ENCODE measurements at places on chromosomes 5 and 9.

GRCh38 chr5:112772124-112772523 lies 34.4 kb downstream of the APC start:
- no peak for DNase-seq

GRCh38 chr5:158177146-158177545 lies 318.2 kb upstream of the CLINT1 start:
- no peak for DNase-seq

DNA sequence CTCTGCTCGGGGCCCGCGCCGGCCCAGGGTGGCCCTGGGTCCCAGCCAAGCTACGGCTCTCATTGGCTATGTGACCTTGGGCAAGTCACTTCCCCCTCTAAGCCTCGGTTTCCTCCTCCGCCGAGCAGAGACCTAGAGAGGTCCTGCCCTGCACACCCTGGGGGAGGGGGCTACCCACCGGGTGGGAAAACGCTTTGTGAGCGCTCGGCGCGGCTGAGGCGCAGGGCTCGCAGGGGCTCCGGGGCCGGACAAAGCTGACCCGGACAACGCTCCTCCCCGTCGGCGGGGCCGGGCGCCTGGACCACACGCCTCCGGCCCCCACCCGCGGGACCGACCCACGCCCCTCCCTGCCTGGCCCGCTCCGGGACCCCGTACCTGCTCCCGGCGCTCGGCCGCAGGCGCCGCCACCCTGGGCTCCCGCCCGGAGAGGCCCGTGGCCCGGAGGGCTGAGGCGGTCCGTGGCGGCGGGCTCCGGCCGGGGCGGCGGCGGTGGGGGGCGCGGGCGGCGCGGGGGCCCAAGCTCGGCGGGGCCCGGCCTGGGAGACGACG lies 85.7 kb upstream of the MELK start:
- DNase-seq = peak; percentile 52

DNA sequence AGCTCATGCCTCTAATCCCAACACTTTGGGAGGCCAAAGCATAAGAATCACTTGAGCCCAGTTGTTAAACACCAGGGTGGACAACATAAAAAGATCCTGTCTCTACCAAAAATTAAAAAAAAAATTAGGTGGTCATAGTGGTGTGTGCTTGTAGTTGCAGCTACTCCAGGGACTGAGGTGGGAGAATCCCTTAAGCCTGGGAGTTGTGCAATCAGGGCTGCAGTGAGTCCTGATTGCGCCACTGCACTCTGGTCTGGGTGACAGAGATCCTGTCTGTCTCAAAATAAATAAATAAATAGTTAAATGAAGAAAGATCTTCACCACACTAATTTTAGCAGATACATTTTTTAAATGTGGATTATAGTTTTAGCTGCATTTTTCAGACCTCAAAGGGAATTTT lies 433.2 kb downstream of the MAT2B start:
- DNase-seq = no peak

DNA sequence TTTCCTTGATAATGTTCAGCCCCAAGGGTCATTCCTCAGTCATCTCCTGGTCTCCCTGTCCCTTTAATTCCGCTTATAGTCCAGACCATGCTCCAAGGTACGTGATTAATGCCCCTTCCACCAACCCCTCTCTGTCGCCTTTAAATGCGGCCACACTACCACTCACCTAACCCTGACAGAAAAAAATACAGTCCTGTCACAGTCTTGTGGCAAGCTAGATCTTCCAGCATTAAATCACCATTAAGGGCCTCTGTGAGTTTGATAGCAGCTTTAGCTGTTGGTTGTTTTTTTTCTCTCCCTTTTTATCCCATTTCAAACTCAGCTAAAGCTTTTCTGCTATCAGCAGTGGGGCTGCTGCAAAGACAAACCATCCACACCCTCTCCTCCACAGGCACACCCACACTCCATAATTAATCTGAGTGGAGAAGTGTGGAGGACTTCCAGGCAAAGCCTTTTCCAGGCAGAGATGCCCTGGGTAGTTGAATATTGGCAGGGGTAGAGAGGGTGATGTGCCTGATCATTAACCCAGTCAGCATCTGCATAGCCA lies 522.7 kb upstream of the CLINT1 start:
- no peak for DNase-seq

DNA sequence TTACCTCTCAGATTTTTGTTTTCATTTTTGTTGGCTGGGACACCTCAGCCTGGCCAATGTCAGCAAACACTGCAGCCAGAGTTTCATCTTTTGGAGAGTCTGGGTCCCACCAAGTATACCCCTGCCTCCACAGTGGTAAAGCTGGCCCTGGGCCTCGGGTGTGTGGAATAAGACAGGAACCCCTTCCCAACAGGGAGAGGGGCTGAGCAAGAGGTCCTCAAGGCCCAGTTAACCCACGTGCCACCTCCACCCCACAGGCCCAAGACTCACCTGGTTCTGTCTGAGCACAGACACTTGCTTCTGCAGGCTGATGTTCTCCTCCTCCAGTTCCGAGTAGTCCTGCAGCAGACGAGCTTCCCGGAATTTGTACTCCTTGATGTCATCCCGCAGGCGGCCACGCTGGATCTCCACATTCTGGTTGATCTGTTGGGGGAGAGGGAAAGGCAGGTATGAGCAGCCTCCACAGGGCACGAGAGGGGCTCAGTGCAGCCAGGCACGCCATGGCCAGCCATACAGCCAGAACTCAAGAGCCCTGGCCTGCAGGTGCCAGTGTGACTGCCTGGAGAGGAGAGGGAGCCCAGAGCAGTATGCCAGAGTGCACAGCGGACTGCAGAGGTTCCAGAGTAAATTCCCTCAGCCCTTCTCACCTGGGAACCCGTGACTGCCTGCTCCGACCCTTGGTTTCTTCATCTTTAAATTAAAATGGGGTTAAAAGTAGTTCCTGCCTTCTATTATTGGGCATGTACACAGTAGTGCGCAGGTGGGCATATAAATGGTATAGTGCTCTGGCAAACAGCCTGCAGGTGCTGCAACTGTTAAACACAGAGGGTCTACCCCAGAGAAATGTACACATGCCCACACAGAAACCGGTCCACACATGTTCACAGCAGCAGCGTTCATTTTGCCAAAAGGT lies 42.0 kb downstream of the BICD2 start:
- DNase-seq = no peak

- no peak for DNase-seq
Observed at GRCh38 chr5:103234239-103234975, 24.2 kb upstream of the MACIR start.

DNA sequence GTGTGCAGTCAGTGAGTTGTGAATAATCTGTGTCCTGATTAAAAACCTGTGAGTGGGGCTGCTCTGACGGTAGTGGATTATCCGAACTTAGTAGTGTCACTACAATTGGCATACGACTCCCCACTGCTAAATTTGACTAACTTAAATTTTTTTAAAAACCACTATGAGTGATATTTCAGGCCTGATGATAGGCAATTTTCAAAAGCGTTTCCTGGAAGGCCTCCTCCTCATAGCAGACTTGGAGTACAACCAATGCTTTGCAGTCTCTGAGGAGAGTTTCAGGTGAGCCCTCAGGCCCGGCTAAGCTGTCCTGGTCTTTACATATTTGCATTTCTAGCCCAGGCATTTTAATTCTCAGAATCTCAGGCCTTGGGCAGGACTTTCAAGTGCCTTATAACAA lies 10.8 kb downstream of the BTNL8 start:
- no peak for DNase-seq

GRCh38 chr5:82987188-82987587 lies 90.0 kb downstream of the TMEM167A start:
- DNase-seq = no peak

GRCh38 chr9:16680541-16680940 lies 189.9 kb downstream of the BNC2 start:
- no peak for DNase-seq

GRCh38 chr5:153546566-153546965 lies 56.1 kb downstream of the GRIA1 start:
- DNase-seq = no peak

DNA sequence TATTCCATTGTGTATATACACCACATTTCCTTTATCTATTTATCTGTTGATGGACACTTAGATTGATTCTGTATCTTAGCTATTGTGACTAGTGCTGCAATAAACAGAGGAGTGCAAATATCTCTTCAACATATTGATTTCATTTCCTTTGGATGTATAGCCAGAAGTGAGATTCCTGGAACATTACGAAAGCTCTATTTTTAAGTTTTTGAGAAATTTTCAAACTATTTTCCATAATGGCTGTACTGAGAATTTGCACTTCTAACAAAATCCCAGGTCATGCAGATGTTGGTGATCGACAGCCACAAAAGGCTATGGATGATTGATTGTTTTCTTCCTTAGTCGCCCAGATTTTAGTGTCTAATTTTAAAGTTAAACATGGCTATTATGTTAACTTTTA lies 132.7 kb upstream of the MTAP start:
- DNase-seq = no peak

DNA sequence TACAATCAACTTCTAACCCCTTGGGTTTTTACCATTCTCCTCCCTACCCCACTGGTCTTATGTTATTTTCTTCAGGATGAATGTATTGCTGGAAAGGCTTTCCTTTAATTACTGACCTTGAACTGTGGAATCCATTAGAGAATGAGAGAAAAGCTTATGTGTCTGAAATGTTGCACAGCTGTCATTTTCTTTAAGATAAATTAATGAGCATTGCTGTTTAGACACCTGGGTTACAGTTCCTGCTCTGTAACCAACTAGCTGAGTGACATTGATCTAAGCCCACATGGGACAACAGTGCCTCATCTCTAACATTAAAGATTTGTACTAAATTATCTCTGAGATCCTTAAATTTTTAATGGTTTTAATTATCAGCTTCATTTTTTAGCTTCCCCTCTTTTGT lies 507.0 kb downstream of the TAF11L14 start:
- no peak for DNase-seq

- no peak for DNase-seq
Observed at GRCh38 chr9:7790022-7790818, 9.4 kb downstream of the DMAC1 start.

- DNase-seq = peak; percentile 81
Observed at GRCh38 chr5:180007582-180007981, 64.0 kb downstream of the RNF130 start.

DNA sequence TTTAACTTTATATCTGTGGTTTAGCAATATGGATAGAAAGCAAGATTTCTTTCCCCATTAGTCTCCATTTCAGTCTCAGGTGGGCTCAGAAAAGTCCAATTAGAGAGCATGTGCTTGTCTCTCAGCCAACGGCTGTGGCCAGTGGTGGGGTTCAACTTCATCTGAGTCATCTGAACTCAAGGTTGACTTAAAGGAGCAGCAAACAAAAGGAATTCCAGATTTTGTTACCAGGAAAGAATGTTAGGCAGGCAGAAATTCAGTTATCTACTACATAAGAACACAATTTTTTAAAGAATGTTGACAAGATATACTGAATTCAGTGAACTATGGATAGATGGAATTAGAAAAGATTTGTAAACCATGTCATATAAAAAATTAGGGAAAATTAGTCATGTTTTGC lies 784.1 kb downstream of the MAT2B start:
- no peak for DNase-seq

- no peak for DNase-seq
Observed at GRCh38 chr5:52928689-52929088, 60.5 kb upstream of the ITGA2 start.

DNA sequence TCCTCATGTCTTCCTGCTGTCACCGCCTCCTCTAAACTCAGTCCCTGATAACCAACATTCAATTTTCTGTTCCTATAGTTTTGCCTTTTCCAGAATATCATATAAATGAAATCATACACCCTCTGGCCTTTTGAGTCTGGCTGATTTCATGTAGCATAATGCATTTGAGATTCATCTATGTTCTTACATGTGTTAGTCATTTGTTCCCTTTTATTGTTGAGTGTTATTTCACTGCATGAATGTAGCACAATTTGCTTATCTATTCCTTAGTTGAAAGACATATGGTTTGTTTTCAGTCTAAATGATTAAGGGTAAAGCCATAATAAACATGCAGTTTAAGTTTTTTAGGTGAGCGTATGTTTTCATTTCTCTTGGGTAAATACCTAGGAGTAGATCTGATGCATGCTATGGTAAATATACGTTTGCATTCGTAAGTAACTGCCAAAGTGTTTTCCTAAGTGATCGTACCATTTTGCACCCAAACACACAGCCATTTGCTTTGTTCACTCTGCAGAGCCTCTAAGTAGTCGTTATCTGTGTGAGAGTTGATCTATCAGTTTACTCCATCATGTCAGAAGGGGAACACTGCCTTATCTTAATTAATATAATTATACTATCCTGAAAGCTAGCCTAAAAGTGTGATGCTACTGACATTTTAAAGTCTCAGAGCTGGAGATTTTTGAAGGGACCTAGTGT lies 460.8 kb downstream of the DMAC1 start:
- no peak for DNase-seq

GRCh38 chr9:12889402-12890106 lies 114.7 kb downstream of the LURAP1L start:
- no peak for DNase-seq

- no peak for DNase-seq
Observed at GRCh38 chr5:57687596-57687995, 205.0 kb upstream of the ACTBL2 start.

DNA sequence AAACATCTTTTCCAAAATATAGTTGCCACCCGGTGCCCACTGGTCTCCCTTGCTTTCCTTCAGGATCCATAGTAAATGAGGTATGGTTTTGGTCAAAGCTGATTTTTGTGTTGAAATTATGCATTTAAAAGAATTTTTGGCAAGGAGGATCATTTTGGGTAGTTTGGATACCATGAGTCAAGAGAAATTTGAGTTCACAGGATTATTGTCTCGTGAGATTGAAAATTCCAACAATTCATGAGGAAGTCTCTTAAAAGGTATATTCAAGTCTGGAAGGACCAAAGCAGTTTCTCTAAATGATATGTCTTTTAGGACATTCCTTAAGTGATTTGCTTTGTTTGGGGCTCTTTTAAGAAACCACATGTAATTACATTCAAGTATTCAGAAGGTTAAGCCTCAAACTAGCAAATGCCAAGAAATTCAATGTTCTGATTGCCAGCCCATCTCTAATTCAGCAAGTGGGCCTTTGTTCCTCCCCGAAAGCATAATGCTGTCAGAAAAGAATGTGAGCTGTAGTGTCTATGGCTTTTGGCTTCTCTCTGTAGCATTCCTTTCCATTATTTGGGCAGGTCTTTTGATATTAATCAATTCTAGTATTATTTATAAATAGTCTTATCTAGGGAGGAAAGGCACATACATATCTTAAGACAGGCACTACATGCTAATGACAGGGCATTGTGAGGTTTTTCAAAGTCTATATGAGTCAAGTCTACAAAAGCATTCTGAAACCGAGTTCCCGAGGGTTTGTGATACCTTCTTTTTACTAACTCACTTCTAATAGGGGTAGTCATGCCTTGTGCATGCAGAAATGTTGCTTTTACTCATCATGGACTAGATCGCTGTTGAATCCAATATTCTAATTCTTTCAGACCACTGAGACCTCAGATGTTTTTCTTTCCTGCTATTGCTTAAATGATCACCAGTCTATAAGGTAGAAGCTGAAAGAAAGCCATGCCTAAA lies 453.9 kb downstream of the ENC1 start:
- DNase-seq = no peak

DNA sequence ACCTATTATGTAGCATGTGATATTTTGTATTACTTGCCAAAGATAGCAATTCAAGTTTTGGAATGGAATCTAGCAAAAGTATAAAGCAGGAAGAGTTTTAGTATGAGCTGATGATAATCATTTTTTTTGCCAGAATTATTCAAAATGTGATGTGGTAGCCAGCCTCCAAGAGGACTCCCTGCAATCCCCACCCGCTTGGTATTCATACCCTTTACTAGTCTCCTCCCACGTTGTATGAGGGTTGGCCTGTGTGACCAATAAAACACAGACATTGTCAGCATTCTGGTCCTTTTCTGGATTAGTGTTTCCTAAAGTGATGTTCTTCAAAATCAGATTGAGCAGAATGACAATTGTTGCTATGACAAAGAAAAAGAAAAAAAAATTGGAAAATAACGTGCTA lies 63.8 kb downstream of the TARS1 start:
- no peak for DNase-seq

GRCh38 chr5:43997647-43998272 lies 391.5 kb downstream of the FGF10 start:
- no peak for DNase-seq

Data from Jurkat, Clone E6-1 (cell line).